Ureter (tissue), 1 donor: ENCODE measurements at places on chromosomes 1 and 21.
A peak's percentile ranks its signal among the peaks of the same experiment; 100 is the strongest.

GRCh38 chr1:203280061-203280460 is 25.3 kb upstream of the BTG2 start:
- peak; percentile 32 for DNase-seq

DNA sequence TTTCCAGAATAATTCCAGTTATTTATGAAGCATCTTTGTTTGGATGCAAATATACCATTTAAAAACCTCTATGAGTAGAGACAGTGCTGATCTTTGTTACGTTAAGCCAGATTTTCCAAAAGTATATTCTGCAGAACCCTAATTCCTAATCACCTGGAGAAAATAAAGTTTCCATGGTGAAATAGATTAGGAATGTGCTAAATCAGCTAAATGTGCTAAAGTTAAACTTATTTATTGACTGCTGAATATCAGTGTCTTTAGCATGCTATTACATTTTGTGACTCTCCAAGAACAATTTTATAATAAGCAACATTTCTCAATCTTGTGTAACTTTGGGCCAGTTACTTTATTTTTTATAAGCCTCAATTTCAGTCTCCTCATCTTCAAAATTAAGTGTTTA is 196.3 kb upstream of the NFIA start:
- no peak for DNase-seq

DNA sequence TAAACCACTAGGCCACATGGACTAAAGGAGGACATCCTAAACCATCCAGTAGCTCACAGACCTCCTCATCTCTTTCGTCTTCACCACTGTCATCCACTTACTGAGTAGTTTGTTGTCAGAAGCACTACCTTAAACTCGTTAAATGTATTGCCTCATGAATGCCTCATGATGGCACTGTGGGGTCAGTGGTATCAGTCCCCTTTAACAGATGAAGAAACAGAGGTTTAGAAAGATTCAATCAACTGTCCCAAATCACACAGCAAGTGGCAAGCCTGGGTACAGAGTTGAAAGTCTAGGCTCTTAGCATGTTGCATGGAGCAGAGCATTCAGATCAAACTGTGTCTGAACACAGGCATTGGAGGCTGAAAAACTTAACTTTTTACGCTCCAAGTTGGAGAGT is 183.6 kb upstream of the KIAA0040 start:
- no peak for DNase-seq

DNA sequence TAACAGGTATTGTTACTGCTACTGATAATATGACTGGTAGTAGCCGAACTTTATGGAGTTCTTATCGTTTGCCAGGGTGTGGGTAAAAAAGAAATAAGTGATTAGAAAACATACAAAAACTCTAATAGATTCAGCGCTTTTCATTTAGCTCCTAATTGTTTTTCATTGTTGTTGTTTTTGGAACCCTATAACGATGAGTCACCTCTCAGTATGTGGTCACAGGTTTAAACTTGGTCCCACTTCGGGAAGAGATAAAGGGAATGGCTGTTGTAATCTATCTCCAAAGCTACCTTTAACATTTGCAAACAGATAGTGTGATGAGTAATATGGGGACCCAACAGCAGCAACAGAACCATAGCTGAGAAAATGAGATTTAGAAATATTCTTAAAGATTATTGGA is 62.7 kb upstream of the BCL10 start:
- no peak for DNase-seq

GRCh38 chr21:46038871-46039397 is 57.4 kb downstream of the COL6A1 start:
- no peak for DNase-seq

GRCh38 chr1:204997591-204998355 is 45.2 kb upstream of the CNTN2 start:
- no peak for DNase-seq

DNA sequence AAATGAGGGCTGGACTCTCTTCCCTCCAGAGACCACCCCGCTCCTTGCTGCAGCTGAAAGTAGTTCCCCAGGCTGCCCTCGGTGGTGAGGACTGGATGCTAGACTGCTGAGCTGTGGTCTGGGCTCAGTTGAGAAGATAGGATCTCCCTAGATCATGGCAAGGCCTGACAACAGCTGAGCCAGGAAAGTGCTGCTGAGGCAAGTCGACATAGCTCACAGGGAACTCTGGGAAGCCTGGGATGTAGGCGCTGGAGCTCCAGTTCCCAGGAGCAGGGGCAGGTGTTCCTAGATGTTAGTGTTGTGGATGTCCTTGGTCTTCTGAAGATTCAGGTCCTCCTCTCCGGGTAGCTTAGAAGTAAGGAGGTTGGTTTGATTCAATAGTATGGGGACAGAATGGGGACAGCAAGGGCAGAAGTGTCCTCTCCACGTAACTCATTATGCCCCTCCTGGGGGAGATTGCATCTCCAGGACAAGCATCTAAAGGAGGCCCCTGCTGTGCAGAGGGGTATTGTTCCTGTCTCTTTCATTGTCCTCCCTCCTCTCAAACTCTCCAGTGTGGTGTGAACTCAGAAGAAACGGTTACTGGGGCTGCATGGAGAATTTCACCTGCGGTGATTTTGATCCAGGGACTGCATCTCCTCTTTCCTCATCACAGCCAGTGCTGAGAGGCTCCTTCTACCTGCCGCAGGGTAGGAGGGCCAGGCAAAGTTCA is 3.7 kb downstream of the CYB561D1 start:
- DNase-seq = no peak
